ENCODE measurements at places on chromosomes 13 and 19. TPM values are rescaled to one million over a fixed set of nuclear protein-coding genes. Genes with fewer than 3 reads are reported as not detected.

POLR1G gene
- total RNA-seq, result 9.5 TPM

DNA sequence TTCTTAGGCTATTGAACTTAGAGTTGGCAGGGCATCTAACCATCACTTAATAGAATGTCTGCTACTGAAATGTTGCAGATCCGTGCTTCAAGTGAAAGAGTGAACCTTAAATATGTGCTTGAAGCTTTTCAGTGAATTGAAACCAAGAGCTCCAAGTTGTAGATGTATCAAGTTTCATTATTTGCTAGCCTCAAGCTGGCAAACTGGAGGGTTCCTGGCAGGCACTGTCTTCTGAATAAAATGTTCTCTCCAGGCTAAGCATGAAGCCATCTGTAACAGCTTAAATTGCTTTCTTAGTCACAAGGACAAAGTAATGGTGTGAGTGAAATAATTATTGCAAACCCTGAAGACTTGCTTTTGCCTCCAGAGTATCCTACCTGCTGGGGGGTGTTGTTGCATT lies 415.0 kb upstream of the SPRY2 start:
- no peak for DNase-seq
- H3K36me3 ChIP-seq, result no peaks in the 10 kb centered on the region
- H3K4me1 ChIP-seq, result no peaks in the 10 kb centered on the region
- no peak overlapping the region for H3K27ac ChIP-seq
- no peaks in the 10 kb centered on the region for H3K27me3 ChIP-seq
- no peak overlapping the region for H3K4me3 ChIP-seq

DNA sequence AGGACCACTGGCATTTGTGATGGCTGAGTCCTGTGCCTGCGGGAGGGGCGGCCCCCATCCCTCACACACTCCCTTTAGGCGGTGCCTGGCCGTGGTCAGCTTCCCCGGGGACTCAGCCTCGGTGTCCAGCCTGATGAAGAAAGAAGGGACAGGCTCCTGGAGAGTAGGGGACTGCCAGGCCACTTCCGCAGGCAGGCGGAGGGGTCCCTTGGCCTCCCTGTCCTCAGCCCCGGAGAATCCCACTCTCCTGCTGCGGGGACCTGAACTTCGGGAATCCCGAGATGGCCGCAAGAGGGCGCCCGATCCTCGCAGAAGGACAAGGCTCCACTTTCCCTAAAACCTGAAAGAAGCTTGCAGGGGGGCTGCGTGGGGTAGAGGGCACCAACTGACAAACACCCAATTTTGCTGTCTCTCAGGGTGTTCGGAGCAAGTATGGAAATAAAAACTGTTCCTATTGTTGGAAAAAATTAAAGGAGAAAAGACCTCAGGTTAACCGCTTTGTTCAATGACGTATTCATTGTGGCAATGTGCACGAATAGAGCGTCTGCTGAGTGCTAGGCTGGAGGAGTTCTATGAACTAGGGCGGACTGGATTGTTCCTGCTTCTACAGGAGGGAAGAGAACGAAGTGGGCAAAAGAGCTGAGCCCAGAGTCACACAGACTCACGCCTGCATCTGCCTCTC lies 297.3 kb downstream of the ZNF536 start:
- no peaks in the 10 kb centered on the region for H3K36me3 ChIP-seq
- peak; percentile 49 for DNase-seq
- no peak overlapping the region for H3K4me3 ChIP-seq
- H3K27me3 ChIP-seq, result no peaks in the 10 kb centered on the region
- H3K27ac ChIP-seq, result no peak overlapping the region
- H3K4me1 ChIP-seq, result no peaks in the 10 kb centered on the region

DNA sequence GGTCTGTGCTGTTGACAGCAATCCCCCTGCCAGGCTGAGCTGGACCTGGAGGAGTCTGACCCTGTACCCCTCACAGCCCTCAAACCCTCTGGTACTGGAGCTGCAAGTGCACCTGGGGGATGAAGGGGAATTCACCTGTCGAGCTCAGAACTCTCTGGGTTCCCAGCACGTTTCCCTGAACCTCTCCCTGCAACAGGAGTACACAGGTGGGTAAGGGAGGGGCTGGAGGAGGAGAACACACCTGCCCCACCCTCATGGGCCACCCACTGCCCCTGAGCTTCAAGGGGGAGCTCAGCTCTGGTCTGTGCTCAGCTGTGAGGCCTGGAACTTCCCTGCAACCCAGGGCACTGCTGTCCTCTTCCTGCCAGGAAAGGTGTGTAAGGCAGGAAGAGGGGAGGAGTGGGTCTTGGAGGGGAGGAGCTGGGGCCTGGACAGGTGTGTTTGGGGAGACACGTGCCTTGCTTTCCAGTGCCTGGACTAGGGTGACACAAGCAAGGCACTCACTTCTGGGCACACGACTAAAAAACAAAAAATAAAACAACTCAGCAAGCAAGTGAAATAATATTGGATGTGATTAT lies 3.9 kb downstream of the SIGLEC7 start:
- no peak overlapping the region for H3K27ac ChIP-seq
- H3K4me1 ChIP-seq, result peaks cover 7% of the 10 kb centered on the region
- H3K36me3 ChIP-seq, result no peaks in the 10 kb centered on the region
- DNase-seq, result no peak

DNA sequence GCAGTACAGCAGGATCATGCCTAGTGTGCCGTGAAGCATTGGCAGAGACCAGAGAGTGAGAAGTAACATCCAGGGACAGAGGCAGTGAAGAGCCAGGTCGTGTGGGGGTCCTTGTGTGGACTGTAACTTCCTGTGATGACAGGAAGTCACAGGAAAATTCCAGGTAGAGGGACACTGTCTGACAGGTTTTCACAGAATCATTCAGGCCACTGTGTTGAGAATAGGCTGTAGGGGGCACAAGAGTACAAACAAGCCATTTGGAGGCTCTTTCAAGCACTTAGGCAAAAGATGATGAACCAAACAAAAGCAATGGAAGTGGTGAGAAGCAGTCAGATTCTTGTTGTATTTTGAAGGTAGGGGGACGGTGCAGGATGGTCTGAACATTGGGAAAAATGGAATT lies 46.4 kb downstream of the N4BP2L1 start:
- DNase-seq, result peak; percentile 46
- no peaks in the 10 kb centered on the region for H3K4me1 ChIP-seq
- H3K27ac ChIP-seq, result no peak overlapping the region
- H3K36me3 ChIP-seq, result peaks cover 17% of the 10 kb centered on the region
- no peaks in the 10 kb centered on the region for H3K27me3 ChIP-seq

DYRK1B gene
- total RNA-seq, result 8.5 TPM
